ENCODE measurements at places on chromosomes 12 and 14.

- DNase-seq, result no peak
Observed at GRCh38 chr14:31895646-31896045, 181.5 kb upstream of the ARHGAP5 start.

- no peak for DNase-seq
Observed at GRCh38 chr14:23828616-23829015, 125.0 kb upstream of the DHRS4 start.

- no peak for DNase-seq
Observed at GRCh38 chr14:103867523-103867953, 20.2 kb upstream of the PPP1R13B start.

- peak; percentile 65 for DNase-seq
Observed at GRCh38 chr12:16385782-16386646, 38.6 kb downstream of the MGST1 start.

GRCh38 chr14:98906123-98906995 lies 365.6 kb downstream of the BCL11B start:
- no peak for DNase-seq

DNA sequence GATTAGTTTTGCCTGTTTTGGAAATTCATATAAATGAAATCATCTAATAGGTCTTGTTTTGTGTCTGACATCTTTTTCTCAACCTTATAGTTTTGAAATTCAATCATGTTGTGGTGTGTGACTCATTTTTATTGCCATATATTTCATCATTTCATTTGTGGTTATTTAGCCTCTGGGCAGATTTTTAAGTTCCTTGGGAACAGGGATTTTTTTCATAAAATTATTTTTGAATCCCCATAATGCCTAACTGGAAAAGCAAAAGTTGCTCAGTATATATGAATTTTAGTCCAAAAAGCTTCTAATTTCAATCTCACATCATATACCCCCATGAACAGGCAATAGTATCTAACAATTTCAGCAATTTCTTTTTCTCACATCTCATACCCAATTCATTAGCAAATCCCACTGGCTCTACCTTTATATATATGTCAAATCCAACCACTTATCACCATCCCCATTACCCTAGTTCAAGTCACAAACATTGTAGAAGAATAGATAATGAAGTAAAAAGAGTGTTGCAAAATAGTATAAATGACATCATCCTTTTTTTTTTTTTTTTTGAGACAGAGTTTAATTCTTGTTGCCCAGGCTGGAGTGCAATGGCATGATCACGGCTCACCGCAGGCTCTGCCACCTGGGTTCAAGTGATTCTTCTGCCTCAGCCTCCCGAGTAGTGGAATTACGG lies 2.6 kb upstream of the OR6J1 start:
- no peak for DNase-seq

DNA sequence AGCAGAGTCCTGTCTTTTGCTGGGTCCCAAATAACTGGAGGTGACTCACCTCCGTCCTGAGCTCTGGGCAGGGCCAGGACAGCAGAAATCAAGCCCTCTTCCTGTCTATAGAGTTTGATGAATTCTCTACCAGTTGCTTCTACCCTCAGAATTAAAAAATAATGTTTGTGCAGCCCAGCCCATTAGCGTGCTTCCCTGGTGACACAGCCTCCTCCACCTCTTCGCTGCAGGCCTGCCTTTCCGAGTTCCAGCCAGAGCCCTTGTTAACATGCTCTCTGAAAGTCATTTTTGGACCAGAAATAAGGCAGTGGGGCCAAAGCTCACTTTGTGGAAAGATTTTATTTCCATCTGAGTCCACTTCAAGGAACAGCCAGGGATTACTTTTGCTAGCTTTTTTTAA lies 94.0 kb downstream of the TBX5 start:
- DNase-seq, result no peak

GRCh38 chr12:96687719-96688118 lies 198.3 kb downstream of the CFAP54 start:
- DNase-seq, result no peak

DNA sequence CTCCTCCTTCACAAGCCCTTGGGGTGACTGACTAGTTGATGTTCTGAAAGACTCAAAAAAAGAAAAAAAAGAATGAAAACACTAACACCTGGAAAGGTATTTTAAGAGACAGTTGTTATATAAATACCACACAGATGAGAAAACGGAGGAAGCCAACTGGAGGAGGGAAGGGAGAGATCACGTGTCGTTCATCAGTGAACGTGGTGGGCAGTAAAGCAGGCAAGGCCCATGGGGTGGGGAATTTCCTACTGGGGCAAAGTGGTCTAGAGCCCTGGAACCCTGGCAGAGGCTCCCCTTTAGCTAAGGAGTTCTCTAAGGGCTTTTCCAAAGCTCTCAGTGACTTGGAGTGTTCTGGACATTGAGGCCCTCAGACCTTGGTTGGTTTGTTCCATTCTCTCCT lies 169.7 kb downstream of the CALM1 start:
- no peak for DNase-seq

DNA sequence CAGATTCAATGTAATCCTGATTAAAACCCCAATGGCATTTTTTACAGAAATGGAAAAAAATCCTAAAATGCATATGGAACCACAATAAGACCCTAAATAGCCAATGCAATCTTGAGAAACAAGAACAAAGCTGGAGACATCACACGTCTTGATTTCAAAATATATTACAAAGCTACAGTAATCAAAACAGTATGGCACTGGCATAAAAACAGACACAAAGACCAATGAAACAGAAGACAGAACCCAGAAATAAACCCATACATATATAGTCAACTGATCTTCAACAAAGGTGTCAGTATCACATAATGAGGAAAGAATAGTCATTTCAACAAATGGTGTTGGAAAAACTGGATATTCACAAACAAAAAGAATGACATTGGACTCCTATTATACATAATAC lies 9.4 kb upstream of the ABCC9 start:
- DNase-seq, result no peak

DNA sequence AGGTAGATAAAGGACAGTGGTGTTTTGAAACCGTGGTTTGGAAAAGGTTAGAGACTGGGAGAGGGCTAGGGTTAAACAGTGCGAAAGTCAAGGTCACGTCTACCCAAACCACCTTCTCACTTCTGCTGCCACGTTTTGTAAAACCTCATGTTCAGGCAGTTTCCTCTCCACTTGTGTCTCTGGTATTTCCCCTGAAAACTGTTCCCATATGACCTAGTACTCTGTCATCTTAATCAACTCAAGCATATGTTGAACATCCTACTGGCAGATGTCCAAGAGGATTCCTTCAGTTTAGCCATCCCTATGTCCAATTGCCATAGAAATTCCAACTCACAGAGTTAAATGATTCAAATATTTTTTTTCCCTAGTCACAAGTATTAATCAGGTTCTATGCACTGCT lies 17.4 kb downstream of the CLEC4C start:
- no peak for DNase-seq

DNA sequence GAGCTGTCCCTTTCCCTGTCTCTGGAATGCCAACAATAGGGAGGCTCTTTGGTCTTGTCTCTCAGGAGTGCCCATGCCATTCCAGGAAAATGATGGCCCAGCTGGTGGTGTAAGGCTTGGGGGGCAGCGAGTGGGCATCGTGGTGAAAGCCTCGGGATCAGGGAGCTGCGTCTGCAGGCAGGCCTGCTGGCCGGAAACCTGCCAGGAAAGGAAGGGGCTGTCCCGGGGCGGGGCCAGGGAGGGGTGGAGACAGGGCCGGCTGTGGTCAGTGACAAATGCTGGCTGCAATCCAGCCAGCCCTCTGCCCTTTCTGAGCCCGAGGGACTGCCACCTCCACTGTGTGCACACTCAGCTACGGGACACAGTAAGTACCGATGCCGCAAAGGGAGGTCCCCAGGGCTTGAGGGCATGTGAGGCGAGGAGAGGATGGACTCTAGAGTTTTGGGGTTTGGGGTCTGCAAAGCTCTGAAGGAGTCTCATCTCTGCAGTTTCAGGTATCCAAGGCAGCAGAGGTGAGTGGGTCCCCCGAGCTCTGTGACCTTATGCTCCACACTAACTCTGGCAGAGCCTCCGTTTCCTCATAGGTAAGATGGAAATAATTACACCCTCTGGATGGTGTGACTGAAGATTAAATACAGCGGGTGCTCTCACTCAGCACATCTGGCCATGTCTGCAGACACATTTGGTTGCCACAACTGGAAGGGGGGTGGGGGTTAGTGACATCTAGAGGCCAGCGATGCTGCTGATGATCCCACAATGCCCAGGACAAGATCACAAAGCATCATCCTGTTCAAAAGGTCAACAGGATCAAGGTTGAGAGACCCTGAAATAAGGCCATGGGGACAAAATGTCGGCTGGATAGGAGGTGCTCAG lies at the start of gene SERPINA5:
Gene SERPINA5 (plus strand): TSS at position 300 of the 873 bp plus-strand sequence. CDS start 5,937 bp downstream, outside the sequence.
- DNase-seq, result peak; percentile 46

DNA sequence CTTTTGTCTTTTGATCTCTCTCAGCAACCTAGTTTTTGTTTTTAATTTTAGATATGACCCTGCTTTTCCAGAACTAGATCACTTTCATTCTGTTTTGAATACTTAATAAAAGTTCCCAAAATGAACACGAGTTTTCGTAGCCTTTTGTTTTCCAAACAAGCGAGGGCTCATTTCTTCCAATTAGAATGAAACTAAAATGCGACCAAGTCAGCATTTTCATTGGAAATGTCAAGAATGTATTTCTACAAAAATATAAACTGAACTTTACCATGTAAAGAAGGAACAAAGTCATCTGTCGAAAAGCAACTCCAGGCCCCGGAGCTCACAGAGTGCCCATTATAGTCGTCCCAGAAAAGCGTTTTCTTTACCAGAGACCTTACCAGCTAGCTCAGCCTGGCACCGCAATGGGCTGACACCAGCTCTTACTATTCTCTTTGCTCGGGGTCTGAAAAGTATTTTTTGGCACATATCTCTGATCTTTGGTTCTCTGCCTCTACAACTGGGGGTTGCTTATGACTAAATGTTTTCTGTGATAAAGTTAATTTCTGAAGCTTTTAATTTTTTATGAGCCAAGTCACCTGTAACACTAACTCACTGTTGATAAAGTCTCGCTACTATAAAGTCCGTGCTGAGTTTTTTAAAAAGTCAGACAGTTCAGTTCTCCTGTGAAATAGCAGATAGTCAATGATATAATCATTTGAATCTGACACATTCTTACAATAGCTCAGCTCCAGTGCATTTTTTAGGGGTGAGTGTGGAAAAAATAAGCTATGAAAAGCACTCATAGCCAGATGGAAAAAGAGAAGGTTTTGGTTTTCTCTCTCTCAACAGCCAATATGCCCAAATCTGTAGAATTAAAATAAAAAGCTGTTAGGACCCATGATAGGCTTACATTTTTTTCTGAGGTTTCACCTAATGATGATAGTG lies 43.4 kb downstream of the SAMD4A start:
- no peak for DNase-seq

DNA sequence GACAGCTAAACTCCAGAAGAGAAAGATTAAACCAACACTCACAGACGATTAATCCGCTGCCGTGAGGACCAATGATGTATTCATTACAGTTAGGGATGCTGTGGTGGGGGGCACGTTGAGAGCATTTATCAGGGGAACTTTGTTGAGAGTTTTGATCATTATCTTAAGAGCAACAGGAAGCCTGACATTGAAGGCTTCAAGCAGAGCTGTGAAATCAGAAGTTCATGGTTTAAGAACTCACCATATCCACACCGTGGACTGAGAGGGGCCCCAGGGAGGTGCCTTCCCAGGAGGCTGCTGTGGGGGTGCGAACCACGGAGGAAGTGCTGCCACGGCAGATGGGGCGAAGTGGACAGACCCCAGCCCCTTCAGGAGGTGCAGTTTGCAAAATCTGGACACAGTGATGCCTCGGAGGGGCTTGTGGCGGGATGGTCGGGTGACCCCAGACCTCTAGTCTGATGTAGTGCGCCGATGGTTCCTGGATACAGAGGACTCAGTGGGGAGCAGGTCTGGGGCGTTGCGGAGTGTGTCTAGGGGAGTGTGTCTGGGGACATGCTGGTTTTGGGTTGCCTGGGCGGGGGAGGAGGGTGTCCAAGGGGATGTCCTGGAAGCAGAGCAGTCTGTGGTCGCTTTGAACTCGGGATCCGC lies 73.0 kb downstream of the DIO3 start:
- DNase-seq, result no peak

- DNase-seq, result peak; percentile 65
Observed at GRCh38 chr14:64706593-64707193, 2.5 kb downstream of the PLEKHG3 start.

GRCh38 chr14:22220427-22220826 lies 368.6 kb downstream of the DAD1 start:
- no peak for DNase-seq

- DNase-seq, result peak; percentile 42
Observed at GRCh38 chr14:50688875-50689274, 20.8 kb upstream of the SAV1 start.

DNA sequence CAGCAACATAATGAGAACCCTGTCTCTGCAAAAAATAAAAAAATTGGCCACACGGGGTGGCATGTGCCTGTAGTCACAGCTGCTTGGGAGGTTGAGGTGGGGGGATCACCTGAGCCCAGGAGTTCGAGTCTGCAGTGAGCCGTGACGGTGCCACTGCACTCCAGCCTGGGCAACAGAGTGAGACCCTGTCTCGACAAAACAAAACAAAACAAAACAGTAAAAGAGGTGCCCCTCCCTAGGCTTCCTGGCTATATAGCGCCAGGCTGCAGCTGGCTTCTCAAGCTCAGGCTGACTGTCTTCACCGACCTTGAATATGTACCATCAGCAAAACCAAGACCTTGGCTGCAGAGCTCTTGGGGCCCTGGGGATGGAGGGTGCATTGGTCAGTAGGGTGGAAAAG lies 29.4 kb downstream of the TSPAN9 start:
- DNase-seq, result no peak

All from GM23338 (cell line).